ENCODE measurements at places on chromosomes 12 and 14.

- no peak for DNase-seq
Observed at GRCh38 chr14:71400871-71401321, 493.6 kb downstream of the PCNX1 start.

DNA sequence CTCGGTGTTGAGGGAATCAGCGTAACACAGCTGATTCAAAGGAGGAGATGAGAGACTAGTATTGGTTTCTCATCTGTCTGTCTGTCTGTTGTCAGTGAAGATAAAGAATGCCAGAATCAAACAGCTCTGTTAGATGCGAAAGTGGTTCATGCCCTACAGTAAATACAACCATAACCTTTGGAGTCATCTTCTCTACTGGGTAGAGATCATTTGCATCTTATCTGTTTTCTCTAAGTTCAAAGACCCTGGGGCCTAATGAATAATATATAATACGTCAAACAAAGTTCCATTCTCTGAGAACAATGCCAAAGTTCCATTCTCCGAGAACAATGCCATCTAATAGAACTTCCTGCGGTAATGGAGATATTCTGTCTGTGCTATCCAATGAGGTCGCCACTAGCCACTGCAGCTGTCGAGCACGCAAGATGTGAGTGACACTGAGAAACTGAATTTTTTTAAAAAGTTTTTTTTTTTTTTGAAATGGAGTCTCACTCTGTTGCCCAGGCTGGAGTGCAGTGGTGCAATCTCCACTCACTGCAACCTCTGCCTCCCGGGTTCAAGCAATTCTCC is 6.6 kb downstream of the IL31 start:
- no peak for DNase-seq

GRCh38 chr12:20445687-20446086 is 77.3 kb downstream of the PDE3A start:
- no peak for DNase-seq

DNA sequence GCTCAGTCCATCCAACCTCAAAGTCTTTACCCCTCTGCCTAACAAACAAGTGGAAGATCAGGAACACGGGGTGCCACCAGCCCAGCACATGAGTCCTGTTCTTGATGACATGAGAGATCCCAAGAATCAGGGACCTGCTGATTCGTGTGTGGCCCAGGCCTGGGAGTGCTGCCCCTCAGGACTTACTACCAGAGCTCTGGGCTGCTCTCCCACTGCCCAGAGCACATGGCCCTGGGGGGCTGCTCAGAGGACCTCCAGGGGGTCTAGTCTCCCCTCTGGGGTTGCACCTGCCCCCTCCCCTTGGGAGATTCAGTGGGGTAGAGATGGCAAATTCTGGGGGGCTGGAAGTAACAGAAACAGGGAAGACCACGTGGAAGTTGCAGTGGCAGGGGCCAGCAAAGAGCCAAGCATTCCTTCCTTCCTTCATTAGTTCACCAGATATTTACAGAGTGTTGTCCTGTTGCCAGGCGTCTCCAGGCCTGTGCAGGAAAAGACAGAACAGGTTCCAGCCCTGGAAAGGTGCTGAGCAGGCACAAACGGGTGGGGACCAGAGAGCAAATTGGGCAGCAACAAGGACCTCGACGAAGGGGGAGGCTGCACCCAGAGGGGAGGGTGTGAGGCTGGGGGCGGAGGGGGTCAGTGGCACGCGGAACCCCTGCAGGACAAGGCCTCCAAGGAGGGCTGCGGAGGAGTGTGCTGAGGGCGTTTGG is 45.1 kb upstream of the MEG3 start:
- no peak for DNase-seq

DNA sequence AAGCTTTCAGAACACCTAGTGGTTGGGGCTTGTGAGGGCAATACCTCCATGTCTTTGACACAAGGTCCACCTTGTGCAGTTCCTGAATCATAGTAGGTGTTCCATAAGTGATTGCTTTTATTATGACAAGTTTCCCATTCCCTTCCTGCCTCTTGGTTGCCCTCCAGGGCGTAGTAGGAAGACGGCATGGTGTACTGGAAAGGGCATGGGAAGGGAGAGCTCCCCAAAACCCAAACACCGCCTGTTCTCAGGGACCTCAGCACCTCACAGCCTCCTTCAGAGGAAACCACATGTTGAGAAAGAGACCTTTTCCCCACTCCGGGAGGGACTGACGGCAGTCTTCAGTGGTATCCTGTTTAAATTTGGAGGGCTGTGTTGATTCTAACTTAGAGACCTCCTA is 21.1 kb downstream of the EVL start:
- no peak for DNase-seq

- DNase-seq = no peak
Observed at GRCh38 chr14:101478096-101478495, 83.2 kb upstream of the DIO3 start.

DNA sequence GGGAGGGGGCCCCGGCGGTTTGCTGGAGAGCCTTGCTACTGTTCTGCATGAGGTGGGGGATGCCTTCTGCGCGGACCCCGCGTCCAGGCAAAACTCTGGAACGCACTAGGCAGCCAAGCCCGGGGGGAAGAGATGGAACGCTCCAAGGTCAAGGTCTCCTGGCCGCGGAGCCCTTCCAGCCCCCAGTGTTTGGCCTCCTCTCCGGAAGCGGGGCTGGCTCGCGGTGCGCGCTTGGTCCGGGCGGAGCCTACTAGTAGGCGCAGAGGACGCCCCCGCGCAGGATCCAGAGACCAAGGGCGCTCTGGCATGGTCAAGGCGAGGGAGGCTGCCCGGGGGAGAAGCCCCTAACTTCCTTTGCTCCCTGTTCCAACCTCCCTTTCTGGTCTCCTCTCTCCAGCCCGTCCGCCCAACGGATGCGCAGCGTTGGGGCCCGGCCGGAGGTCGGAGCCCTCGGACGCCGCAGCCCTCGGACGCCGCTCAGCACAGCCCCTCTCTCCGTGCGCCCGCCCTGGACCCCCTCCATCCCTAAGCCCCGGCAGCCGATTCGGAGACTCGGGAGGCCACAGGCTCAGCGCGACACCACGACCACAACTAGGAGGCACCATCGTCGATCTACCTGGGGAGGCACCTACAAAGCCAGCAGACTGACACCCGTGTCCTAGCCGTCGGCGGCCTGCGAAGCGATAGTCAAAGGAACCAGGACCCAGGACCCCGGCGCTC is 669 bp upstream of the KCNK13 start:
- no peak for DNase-seq

DNA sequence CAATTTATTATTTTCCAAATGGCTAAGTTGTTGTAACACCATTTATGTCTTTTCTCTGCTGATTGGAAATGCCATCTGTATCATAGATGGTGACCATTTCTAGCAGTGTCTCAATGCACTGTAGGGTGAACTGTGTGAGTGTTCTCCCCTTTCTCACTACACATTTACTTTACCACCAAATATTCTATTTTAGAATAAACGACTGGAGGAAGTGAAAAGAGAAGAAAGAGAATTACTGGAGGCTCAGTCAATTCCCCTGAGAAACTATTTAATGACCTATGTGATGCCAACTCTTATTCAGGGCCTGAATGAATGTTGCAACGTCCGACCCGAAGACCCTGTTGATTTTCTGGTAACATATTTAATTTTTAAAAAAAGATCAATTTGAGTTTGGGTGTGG is 15.5 kb upstream of the PAPOLA start:
- no peak for DNase-seq

GRCh38 chr14:52310541-52310940 is 3.6 kb upstream of the PTGER2 start:
- no peak for DNase-seq

DNA sequence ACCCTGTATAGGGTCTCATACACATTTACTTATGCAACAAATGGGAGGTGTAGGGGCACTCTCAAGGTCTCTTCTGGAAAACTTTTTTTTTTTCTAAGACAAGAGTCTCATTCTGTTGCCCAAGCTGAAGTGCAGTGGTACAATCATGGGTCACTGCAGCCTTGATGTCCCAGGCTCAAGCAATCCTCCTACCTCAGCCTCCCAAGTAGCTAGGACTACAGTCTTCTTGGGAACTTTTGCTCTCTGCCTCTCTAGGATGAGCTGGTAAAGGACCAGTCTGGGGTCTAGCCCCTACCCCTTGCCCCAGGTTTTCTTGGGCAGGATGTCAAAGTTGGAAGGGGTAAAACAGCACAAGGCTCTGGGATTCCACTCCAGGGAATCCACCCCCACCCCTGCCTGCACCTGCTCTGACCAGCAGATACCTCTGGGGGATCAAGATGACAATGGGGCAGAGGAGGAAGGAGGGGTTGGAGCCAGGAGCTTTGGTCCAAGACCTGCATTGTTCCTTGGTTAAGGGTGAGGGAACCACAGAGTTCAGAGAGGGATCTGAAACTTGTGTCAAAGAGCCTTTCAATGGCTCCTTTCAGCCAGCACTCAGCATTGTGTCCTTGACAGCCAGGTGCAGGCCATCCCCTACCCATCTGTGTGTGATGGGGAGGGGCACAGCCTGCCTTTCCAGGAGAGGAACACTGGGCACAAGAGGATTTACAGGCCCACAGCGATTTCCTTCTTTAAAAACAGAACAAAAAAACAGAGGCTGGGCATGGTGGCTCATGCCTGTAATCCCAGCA is 12.2 kb downstream of the CTDSP2 start:
- DNase-seq = no peak

GRCh38 chr14:24092505-24093206 is 1.5 kb upstream of the PCK2 start:
- no peak for DNase-seq

- DNase-seq = no peak
Observed at GRCh38 chr12:104852102-104852501, 106.0 kb downstream of the SLC41A2 start.

DNA sequence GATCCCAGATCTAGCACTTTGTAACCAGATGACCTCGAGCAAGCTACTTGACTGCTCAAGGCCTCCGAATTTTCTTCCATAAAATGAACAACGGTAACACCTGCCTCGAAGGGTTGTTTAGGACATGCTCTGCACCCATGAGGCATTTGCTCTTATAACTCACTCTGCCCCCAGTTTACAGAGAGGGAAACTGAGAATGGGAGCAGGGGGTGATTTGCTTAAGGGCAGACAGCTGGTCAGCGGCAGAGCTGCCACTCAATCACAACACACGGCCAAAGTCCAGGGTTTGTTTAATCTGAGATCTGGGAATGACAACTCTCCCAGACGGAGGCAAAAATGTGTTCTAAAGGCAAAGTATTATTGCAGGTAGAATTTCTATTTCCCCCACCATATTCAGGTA is 156.3 kb downstream of the RIMBP2 start:
- no peak for DNase-seq

- DNase-seq = no peak
Observed at GRCh38 chr12:54723379-54724256, 75.5 kb upstream of the DCD start.

- no peak for DNase-seq
Observed at GRCh38 chr12:65086236-65086635, 34.9 kb downstream of the WIF1 start.

- no peak for DNase-seq
Observed at GRCh38 chr14:103155010-103155409, 31.7 kb downstream of the TNFAIP2 start.

DNA sequence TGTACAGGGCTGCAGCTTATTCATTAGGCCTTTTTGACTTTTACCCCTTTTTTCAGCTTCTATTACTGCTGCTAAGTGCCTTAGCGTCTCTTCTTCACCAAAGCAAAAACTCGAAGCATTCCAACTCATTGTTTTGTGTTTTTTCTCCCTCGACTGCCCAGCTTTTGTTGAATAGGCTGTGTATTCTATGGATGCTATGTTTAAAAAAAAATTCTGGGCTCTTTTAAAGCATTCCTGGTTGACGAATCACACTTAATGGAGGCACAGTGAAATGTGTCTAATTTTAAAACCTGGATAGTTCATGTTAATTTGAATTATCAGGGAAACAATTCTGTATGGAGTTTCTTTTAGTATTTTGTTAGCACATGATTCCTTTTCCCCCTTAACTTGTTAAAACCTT is 29.7 kb downstream of the KTN1 start:
- no peak for DNase-seq

DNA sequence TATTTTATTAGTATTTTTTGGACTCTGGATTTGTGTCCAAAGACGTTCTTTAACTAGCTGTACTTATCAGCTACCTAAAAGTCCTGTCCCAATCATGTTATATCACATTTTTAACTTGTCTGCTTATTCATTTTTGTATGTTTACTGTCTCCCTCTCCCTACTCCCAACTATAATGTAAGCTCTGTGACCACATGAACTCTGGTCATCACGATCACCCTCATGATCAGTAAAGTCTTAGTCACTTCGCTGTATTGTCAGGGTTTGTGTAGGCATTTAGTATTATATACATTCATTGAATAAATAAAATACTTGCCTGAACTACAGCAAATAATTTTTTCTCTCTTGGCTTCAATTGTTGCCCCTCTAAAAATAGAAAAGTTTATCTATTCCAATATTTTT is 211.0 kb downstream of the PIK3C2G start:
- DNase-seq = no peak

DNA sequence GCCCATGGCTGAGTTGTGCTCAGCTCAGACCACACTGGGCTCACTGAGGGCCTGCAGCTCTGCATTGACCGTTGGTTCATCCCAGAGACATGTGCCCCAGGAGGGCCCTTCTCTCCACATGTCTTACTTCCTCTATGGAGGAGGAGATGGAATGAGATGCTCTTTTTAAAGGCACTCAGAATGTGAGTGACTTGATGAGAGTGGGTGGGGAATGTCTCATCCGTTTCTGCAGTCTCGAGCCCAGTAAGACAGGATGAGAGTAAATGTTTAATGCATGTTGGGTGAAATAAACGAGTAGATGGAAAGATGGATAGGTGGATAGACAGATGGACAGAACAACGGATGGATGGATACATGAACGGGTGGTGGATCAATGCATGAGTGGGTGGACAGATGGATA is 68.8 kb upstream of the NOS1 start:
- DNase-seq = no peak

GRCh38 chr12:75438059-75438754 is 42.3 kb upstream of the GLIPR1 start:
- no peak for DNase-seq

- DNase-seq = no peak
Observed at GRCh38 chr12:109115758-109116610, at the start of gene ACACB. ACACB (plus strand) TSS chr12:109116587; CDS start chr12:109139406, 22,819 bp downstream.

GRCh38 chr14:72549026-72549425 is 344.9 kb downstream of the DPF3 start:
- DNase-seq = no peak

DNA sequence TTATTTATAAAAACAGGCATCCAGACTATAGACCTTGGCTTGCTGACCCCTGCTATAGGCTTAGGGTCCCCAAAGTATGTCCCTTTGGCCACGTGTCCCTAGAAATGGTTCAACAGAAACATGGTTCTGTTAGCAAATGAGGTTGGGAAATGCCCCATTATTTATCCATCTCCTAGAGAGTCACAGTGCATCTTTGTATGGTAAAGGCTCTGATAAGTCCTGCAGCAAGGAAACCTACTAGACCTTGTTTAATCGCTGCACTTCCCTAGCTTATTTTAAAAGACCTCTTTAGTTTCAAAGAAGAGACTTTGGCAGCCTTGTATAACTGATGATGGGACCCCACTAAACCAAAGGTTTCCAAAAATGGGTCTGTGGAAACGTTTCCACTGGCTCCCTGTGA is 471.5 kb downstream of the MED13L start:
- DNase-seq = no peak

- no peak for DNase-seq
Observed at GRCh38 chr12:63965936-63966605, 121.6 kb downstream of the SRGAP1 start.

- DNase-seq = no peak
Observed at GRCh38 chr12:96902076-96902475, 5.0 kb upstream of the NEDD1 start.

- no peak for DNase-seq
Observed at GRCh38 chr12:77343291-77343690, 277.9 kb upstream of the E2F7 start.
